Mesothelial cell of epicardium (in vitro differentiated cells): ENCODE measurements at places on chromosomes 5 and 9. TPM values are rescaled to one million over a fixed set of nuclear protein-coding genes. Genes with fewer than 3 reads are reported as not detected.

DNA sequence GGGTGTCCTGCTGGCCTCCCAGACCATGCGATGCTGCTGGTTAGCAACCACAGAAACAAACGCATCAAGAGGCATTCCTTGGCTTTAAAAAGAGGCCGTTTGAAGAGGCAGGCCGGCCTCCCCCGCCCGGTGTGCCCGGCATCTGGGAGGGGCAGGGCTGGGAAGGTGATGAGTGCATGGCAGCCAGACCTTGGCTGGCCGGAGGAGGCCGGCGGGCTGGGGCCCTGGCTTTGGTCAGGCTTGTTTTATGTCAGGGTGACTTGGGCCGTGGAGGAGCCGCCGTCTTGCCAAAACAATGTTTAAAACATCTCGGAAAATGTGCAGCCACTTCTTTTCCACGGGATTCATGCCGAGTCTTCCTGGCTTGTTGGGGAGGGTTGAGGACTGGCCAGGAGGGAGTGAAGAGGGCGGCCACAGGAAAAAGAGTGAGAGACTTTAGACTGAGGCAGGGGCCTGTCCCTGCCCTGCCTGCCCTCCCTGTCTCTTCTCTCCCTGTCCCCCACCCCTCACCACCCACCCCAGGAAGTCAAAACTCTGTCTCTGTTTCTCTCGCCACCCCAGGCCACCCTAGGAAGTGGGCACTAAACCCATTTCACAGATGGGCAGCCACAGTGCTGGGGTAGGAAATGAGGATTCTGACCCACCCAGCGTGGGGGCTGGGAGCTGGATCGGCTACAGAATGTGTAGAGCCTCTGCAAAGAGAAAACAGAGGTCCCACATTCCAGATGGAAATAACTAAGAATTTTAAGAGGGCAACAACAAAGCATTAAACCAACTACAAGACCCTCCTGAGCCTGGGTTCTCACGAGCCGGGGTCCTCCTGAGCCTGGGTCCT lies 143.0 kb downstream of the RXRA start:
- H3K27me3 ChIP-seq, result no peaks in the 10 kb centered on the region
- DNase-seq, result no peak
- no peak overlapping the region for H3K4me3 ChIP-seq
- no peak overlapping the region for H3K27ac ChIP-seq
- no peaks in the 10 kb centered on the region for H3K36me3 ChIP-seq

GRCh38 chr5:41558295-41558694 lies 47.9 kb upstream of the PLCXD3 start:
- no peaks in the 10 kb centered on the region for H3K4me1 ChIP-seq
- no peak overlapping the region for H3K27ac ChIP-seq
- H3K27me3 ChIP-seq, result no peaks in the 10 kb centered on the region
- DNase-seq, result no peak

GRCh38 chr9:126756876-126757415 lies 47.9 kb upstream of the ZBTB43 start:
- no peak overlapping the region for H3K27ac ChIP-seq
- no peaks in the 10 kb centered on the region for H3K4me1 ChIP-seq
- DNase-seq, result no peak
- no peak overlapping the region for H3K4me3 ChIP-seq

DNA sequence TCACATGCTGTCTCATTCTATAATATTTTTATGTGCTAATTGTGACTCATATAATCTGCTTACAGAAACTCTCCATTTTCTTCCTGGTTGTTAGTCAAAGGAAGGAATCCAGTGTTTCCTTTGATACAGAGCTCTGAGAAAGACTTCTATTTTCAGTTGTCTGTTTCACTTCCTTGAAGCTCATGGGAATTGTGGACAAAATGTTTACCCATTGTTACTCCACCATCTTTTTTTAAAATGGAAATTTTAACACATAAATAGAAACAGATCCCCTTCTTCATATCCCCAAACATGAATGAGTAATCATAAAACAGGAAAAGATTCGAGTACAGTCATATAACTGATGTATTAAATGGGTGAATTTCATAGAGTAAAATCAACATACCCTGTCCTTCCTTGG lies 42.0 kb upstream of the KCNN2 start:
- H3K36me3 ChIP-seq, result no peaks in the 10 kb centered on the region
- peaks cover 30% of the 10 kb centered on the region for H3K4me1 ChIP-seq
- peak overlapping the region; percentile 78 for H3K27ac ChIP-seq
- H3K4me3 ChIP-seq, result no peak overlapping the region

GRCh38 chr9:123697686-123698085 lies 232.2 kb downstream of the DENND1A start:
- peaks cover 22% of the 10 kb centered on the region for H3K27me3 ChIP-seq
- DNase-seq, result no peak
- no peak overlapping the region for H3K4me3 ChIP-seq
- H3K4me1 ChIP-seq, result peaks cover 3% of the 10 kb centered on the region

- H3K27ac ChIP-seq, result no peak overlapping the region
- H3K36me3 ChIP-seq, result peaks cover 47% of the 10 kb centered on the region
- no peak overlapping the region for H3K4me3 ChIP-seq
These were observed 24.5 kb upstream of the SARDH start for GRCh38 chr9:133762488-133763271.

DNA sequence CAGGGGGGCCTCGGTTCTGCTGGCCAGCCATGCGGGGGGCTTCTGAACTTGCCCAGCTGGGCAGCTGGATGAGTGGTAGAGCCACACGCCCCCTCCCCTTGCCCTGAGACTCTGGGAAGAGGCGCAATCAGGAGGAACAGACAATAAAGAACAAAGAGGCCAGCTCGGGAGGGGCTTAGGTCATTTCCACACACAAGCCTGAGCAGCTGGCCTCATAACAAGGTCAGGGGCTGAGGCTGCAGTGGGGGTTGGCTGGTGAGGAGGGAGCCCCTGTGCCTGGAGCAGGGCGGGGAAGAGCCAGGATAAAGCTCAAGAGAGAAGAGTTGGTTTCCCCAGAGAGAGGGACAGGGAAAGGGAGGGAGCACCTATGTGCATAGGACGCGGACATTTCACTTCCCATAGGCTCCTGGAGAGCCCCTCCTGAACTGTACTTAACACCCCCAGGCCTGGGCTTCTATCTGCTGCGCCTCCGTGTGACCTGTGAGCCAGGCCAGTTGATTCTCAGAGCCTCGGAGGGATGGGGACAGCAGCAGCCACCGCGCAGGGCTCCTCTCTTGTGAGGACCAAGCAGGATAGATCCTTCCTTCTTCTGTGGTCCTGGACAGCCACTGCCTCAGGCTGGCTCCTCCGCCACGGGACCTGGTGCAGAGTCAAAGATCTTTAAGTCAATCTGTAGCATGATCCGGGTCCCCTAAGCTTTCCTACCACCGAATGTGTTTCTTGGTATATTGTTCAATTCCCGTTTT lies 75.3 kb upstream of the GGTA1 start:
- H3K4me3 ChIP-seq, result no peak overlapping the region
- H3K4me1 ChIP-seq, result peaks cover 10% of the 10 kb centered on the region
- no peaks in the 10 kb centered on the region for H3K27me3 ChIP-seq
- peak overlapping the region; percentile 30 for H3K27ac ChIP-seq
- H3K36me3 ChIP-seq, result no peaks in the 10 kb centered on the region

DNA sequence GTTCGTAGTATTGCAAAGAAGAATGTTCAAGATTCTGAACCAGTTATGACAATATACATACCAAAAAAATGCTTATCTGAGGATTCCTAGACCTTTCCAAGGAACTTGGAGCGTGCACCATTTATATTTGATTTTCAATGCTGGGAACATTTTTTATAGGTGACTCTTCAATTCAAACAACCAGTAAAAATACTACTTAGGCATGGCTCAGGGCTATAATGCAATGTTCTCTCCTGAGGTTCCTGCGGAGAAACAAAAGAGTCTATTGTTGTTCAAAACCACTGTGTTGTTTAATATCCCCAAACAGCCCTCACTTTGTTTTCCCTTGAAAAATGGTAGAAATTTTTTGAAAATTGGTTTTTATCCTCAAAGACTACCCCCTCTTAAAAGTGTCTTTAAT lies 335.7 kb upstream of the IZUMO3 start:
- H3K4me3 ChIP-seq, result no peak overlapping the region
- no peak for DNase-seq
- H3K27me3 ChIP-seq, result no peaks in the 10 kb centered on the region
- H3K36me3 ChIP-seq, result no peaks in the 10 kb centered on the region

DNA sequence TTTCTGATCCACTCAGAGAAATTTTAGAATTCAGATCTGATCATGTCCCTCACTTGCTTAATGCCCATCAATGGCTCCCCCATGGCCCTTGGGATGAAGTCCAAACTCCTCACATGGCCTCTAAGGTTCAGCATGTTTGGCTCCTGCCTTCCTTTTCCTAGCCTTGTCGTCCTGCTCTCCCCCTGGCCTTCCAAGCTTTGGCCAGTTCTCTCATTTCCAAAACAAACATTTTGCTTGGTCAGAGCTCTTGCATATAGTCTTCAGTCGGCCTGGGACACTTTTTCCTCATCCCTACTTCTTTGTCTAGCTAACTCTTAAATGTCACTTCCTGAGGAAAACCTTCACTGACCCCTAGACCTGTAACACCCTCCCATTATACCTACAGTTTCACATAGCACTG lies 37.1 kb upstream of the PPP3R2 start:
- H3K4me1 ChIP-seq, result peaks cover 13% of the 10 kb centered on the region
- peaks cover 7% of the 10 kb centered on the region for H3K27me3 ChIP-seq
- DNase-seq, result no peak
- no peak overlapping the region for H3K27ac ChIP-seq

DNA sequence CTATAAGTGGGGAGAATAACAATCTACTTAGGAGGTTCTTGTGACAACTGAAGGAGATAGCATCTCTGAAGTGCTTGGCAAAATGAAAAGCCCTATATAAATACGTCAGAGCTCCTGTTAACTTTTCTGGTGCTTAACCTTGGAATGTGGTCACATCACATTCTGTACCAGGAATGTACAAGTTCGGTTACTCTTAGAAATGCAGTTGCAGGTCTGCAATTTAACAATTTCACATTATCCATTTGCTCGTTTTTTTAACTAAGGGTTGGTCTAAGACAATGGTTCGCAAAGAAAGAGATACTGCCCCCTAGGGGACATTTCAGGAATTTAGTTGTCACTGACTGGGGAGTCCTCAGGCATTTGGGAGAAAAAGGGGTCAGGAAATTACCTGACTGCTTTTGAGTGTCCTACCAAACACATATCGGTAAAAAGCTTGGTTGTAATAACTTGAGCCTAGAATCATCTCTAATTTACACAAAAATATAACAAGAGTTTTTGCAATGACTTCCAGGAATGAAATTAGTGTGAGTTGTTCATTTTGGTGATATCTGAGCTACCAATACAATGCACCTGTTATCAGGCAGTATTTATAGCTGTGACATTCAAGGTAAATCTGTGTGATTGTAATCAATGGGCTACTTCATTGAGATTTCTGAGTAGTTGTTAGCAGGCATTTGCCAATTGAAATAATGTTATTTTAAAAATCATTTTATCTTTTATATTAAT lies 5.4 kb upstream of the HBEGF start:
- H3K36me3 ChIP-seq, result no peaks in the 10 kb centered on the region
- H3K4me3 ChIP-seq, result no peak overlapping the region
- peaks cover 19% of the 10 kb centered on the region for H3K4me1 ChIP-seq
- H3K27ac ChIP-seq, result peak overlapping the region; percentile 85
- H3K27me3 ChIP-seq, result peaks cover 7% of the 10 kb centered on the region

GRCh38 chr5:90793183-90793582 lies 234.6 kb downstream of the ADGRV1 start:
- H3K27ac ChIP-seq, result no peak overlapping the region
- no peak for DNase-seq
- H3K4me1 ChIP-seq, result no peaks in the 10 kb centered on the region

GRCh38 chr5:148788636-148789035 lies 37.8 kb upstream of the ADRB2 start:
- DNase-seq, result no peak
- no peak overlapping the region for H3K27ac ChIP-seq
- H3K4me1 ChIP-seq, result peaks cover 6% of the 10 kb centered on the region
- H3K4me3 ChIP-seq, result no peak overlapping the region
- H3K36me3 ChIP-seq, result no peaks in the 10 kb centered on the region
- peaks cover 6% of the 10 kb centered on the region for H3K27me3 ChIP-seq

DNA sequence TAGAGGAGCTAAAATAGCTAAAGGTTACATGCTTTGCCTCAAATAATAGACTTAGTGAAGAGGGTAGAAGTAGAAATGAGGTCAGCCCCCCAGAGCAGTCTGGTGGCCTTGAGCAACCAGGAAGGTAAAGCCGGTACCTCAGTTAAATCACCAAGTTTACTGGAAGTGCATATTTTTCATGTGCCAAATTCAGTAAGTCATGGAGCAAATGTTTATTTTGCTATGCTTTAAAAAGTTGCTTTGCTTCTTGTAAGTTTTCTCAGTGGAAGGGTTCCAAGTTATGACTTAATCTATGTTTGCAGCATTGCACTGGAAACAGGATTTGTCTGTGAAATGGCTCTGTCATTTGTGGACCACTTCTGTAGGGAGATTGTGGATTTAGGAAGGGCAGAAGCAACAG lies 256.7 kb downstream of the ARRDC3 start:
- H3K27ac ChIP-seq, result peak overlapping the region; percentile 13
- DNase-seq, result no peak
- no peak overlapping the region for H3K4me3 ChIP-seq
- no peaks in the 10 kb centered on the region for H3K27me3 ChIP-seq
- no peaks in the 10 kb centered on the region for H3K36me3 ChIP-seq
- H3K4me1 ChIP-seq, result peaks cover 35% of the 10 kb centered on the region

- H3K4me1 ChIP-seq, result peaks cover 52% of the 10 kb centered on the region
- no peak overlapping the region for H3K4me3 ChIP-seq
- no peak overlapping the region for H3K27ac ChIP-seq
These were observed 196.1 kb downstream of the GAS1 start for GRCh38 chr9:86751207-86751606.

- H3K27me3 ChIP-seq, result no peaks in the 10 kb centered on the region
- no peaks in the 10 kb centered on the region for H3K36me3 ChIP-seq
- no peak for DNase-seq
These were observed 21.3 kb downstream of the CCDC69 start for GRCh38 chr5:151202381-151203139.

DNA sequence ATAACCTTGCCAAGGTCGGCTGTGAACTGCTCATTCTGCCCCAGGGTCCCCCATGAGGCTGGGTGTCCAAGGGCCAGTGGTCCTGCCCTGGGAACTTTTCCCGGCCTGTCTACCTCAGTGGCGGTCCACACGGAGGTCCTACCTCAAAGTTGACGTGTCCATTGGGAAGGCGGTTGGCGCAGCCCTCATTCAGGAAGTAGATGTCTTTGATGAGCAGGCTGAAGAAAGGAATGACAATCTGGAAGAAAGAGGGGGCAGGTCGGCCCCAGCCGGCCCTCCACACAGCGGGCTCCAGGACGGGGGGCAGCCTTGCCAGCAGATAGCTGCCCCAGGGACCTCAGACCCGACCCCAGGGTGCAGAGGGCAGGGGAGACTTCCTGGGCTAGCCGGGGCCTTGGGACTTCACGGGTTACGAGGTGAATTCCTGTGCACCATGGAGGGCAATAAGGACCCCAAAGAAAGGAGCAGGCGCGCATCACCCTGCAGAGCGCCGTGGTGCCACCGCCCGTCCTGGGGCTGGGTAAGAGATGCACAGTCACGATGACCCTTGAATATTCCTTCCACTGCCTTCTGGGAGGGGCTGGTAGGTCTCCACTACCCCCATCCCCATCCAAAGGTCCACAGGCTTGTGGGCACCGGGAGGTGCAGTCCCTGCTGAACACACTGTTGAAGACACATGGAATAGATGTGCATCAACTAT lies 42.9 kb upstream of the RNF130 start:
- H3K4me3 ChIP-seq, result no peak overlapping the region
- no peaks in the 10 kb centered on the region for H3K36me3 ChIP-seq
- no peak for DNase-seq

GRCh38 chr5:174829511-174829864 lies 105.1 kb downstream of the MSX2 start:
- H3K4me1 ChIP-seq, result peaks cover 11% of the 10 kb centered on the region
- no peak overlapping the region for H3K27ac ChIP-seq
- no peak for DNase-seq
- no peak overlapping the region for H3K4me3 ChIP-seq
- H3K36me3 ChIP-seq, result no peaks in the 10 kb centered on the region

The FASTKD3 gene
- 9.4 to 10.6 TPM (median 10.3 TPM) in 3 replicates for total RNA-seq

The IFNK gene
- total RNA-seq, result not detected in 3 replicates

The CATSPER3 gene
- total RNA-seq, result 1.1 to 1.5 TPM (median 1.4 TPM) in 3 replicates

The FGF1 gene
- total RNA-seq, result 0.07 TPM in 1 of 3 replicates, not detected in the others

The ADGRD2 gene
- total RNA-seq, result 0.62 to 0.78 TPM (median 0.63 TPM) in 3 replicates
